Stomach (tissue), 19 donors: ENCODE measurements at places on chromosomes 2 and 18.
A peak's percentile ranks its signal among the peaks of the same experiment; 100 is the strongest.

GRCh38 chr2:20444101-20444992 lies 2.5 kb upstream of the RHOB start:
- DNase-seq: peak; percentile 57

- DNase-seq: no peak
These were observed 63.9 kb upstream of the HAAO start for GRCh38 chr2:42856106-42856860.

DNA sequence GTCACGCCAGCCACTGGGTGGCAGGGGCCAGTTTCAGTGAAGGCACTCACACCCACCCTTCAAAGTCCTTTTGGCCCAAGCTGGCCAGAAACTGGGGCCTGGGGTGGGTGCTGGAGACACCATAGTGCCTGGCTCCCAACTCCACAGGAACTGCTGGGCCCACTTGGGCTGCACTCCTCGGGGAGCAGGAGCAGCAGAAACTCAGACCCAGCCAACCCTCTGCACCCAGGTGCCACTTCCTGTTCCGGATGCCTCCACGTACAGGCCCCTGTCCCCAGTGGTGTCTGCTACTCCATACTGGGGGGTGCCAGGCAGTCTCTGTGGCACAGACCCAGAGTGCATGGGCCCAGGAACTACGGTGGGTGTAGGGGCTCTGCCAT lies 42.5 kb upstream of the ZNF519 start:
- no peak for DNase-seq

GRCh38 chr18:77173275-77174030 lies 40.9 kb upstream of the MBP start:
- no peak for DNase-seq

- peak; percentile 21 for DNase-seq
These were observed 21.2 kb upstream of the ASXL2 start for GRCh38 chr2:25899404-25899970.
